ENCODE measurements at places on chromosomes 3 and 15. TPM values are rescaled to one million over a fixed set of nuclear protein-coding genes. Genes with fewer than 3 reads are reported as not detected.

The CYP8B1 gene
- not detected for total RNA-seq

The ABHD17C gene
- total RNA-seq: 2.0 TPM

- H3K36me3 ChIP-seq: no peaks in the 10 kb centered on the region
- H3K27me3 ChIP-seq: no peaks in the 10 kb centered on the region
- no peaks in the 10 kb centered on the region for H3K4me1 ChIP-seq
- no peak for DNase-seq
Measured at GRCh38 chr15:85937661-85938060, 142.0 kb upstream of the AGBL1 start.

DNA sequence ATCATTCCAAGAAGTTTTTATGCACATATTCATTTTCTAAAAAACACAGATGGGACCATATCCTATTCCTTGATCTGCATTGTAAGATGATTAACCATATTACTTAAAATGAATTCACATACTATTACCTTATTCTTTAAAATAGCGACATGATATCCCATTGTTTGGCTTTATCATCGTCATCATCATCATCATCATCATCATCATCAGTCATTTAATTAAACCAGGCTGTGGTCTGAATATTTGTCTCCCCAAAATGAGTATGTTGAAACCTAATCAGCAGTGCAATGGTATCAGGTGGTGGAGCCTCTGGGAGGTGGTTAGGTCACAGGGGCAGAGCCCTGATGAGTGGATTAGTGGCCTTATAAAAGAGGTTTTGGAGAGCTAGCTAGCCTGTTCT, 4.4 kb downstream of the TRAK1 start:
- peak overlapping the region; percentile 14 for H3K27ac ChIP-seq
- H3K4me1 ChIP-seq: peaks cover 77% of the 10 kb centered on the region
- H3K27me3 ChIP-seq: no peaks in the 10 kb centered on the region
- no peak overlapping the region for H3K4me3 ChIP-seq
- H3K36me3 ChIP-seq: no peaks in the 10 kb centered on the region
- DNase-seq: no peak

DNA sequence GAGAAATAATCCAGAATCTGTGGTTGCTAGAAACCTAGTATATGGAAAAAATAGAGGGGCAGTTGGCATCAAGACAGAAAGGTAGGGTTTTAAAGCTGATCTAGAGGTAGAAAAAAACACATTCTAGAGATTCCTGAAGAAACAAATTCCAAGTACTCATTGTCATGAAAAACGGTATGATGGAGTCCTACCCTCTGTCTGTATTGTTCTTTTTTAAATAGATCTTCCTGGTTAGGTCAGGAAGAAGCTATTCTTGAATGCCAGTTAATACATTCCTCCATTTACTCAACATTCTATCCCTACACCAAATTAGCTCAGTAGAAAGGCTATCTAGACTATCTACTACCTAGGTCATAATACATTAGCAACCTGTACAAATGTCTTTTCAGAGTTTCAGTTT, 364.7 kb downstream of the FHIT start:
- DNase-seq: no peak
- no peaks in the 10 kb centered on the region for H3K27me3 ChIP-seq
- H3K36me3 ChIP-seq: no peaks in the 10 kb centered on the region

DNA sequence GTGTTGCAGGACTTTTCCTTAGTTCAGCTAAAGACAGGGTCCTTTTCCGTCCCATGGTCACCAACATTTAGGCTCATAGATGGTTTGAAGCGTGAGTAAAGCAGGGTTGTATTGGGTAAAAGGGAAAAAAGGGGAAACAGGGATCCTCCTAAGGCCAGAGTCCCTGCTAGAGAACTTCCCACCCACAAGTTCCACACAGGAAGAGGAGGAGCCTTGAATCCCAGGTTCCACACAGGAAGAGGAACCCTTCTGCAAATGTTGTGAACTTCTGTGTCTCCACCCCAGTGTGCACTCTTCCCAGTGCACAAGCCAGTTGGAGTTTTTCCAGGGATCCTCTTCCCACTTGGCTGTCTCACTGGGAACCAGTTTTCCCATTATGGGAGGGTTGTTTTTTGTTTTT, 27.6 kb upstream of the ATP8B4 start:
- no peak overlapping the region for H3K27ac ChIP-seq
- no peak for DNase-seq
- H3K27me3 ChIP-seq: no peaks in the 10 kb centered on the region
- no peaks in the 10 kb centered on the region for H3K36me3 ChIP-seq

Measured in tibial nerve (tissue), 4 donors.